ENCODE measurements at places on chromosomes 13 and 19. TPM values are rescaled to one million over a fixed set of nuclear protein-coding genes. Genes with fewer than 3 reads are reported as not detected.

Gene TMEM59L
- 4.6 TPM for total RNA-seq

Gene GAS6
- total RNA-seq: 102 TPM

Gene RELB
- 8.4 TPM for total RNA-seq

Gene COMMD6
- 161 TPM for total RNA-seq

DNA sequence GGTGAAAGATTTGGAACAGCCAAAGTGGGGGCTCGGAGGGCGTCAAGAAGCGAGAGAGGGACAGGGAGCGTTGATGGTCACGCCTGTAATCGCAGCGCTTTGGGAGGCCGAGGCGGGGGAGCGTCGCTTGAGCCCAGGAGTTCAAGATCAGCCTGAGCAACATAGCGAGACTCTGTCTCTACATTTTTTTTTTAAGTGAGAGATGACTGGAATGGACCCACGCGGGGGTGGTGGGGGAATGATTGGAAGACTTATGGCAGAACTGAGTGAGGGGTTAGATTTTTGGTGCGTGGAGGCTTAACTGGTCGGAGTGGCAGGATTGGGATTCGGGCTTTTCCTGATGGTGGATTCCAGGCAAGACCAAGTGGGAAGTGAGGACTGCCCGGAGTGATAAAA is 725 bp downstream of the PSMD8 start:
- H3K4me3 ChIP-seq: peak overlapping the region; percentile 99
- peaks cover 19% of the 10 kb centered on the region for H3K4me1 ChIP-seq
- DNase-seq: no peak
- peaks cover 14% of the 10 kb centered on the region for H3K27me3 ChIP-seq

GRCh38 chr19:45249261-45250033 is 1.6 kb upstream of the MARK4 start:
- no peak for DNase-seq
- H3K27me3 ChIP-seq: peaks cover 7% of the 10 kb centered on the region
- H3K36me3 ChIP-seq: no peaks in the 10 kb centered on the region

GRCh38 chr19:19687090-19687489 is 18.5 kb downstream of the ZNF101 start:
- no peaks in the 10 kb centered on the region for H3K4me1 ChIP-seq
- no peak overlapping the region for H3K27ac ChIP-seq
- H3K36me3 ChIP-seq: peaks cover 25% of the 10 kb centered on the region
- H3K27me3 ChIP-seq: no peaks in the 10 kb centered on the region

- H3K4me1 ChIP-seq: peaks cover 11% of the 10 kb centered on the region
- H3K27me3 ChIP-seq: peaks cover 18% of the 10 kb centered on the region
- H3K4me3 ChIP-seq: no peak overlapping the region
- DNase-seq: no peak
These were observed 36.5 kb upstream of the TSHZ3 start for GRCh38 chr19:31385744-31386143.

- no peak overlapping the region for H3K27ac ChIP-seq
- H3K36me3 ChIP-seq: no peaks in the 10 kb centered on the region
- no peaks in the 10 kb centered on the region for H3K27me3 ChIP-seq
- H3K4me3 ChIP-seq: no peak overlapping the region
- no peak for DNase-seq
These were observed 52.2 kb downstream of the TEX26 start for GRCh38 chr13:30984620-30985019.

DNA sequence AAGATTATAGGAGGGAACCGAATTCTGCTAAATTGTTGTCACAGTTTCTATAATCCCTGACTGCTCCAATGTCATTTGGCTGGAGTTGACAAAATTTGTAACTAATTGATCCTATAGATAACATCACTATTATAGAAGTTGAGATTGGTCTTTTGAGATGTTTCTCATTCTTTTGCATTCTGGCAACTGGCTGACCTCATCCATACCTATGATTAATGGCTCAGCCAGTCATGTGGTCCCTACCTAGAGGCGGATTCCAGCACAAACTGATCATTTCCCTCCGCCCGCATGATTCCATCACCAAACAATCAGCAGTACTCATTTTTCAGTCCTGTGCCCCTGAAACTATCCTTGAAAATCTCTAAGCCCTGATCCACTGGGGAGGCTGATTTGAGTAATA is 4.2 kb downstream of the PSG2 start:
- H3K4me1 ChIP-seq: no peaks in the 10 kb centered on the region
- H3K27me3 ChIP-seq: no peaks in the 10 kb centered on the region
- no peak for DNase-seq

DNA sequence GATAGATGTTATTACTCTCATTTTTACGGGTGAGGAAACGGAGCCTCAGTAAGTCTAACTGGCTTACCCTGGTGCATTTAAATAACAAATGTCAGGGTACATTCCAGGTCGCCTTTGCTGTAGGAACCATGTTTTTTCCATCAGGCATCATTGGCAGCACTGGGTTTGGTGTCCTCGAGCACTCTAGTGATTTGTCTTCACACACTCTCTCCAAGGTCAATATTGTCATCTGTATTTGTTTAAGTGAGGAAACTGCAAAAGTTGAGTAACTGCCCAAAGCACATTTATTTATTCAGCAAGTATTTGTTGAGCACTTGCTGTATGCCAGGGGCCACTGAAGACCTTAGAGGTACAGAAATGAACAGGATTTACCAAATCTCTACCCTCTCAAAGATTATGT is 78.6 kb downstream of the DCT start:
- H3K36me3 ChIP-seq: peaks cover 19% of the 10 kb centered on the region
- H3K27ac ChIP-seq: no peak overlapping the region
- H3K4me3 ChIP-seq: no peak overlapping the region
- H3K27me3 ChIP-seq: no peaks in the 10 kb centered on the region

DNA sequence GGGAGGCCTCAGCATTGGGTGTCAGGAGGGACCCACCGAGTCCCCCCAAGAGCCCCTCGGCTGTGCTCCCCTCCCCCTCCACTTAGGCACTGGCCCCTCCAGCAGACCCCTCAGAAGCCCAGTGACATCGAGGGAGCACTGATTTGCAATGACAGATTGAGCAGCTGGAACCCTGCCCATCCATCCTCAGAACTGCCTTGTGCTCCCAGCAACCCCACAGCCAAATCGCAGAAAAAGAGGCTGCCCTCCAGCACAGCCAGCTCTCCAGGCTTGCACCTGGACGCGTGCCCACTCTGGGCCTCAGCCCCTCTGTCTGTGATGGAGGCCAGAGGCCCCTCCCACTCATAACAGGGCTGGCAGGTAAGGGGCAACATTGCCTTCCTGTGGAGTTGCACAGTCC is 123.2 kb upstream of the VSTM2B start:
- no peaks in the 10 kb centered on the region for H3K36me3 ChIP-seq
- no peak overlapping the region for H3K4me3 ChIP-seq
- H3K4me1 ChIP-seq: peaks cover 8% of the 10 kb centered on the region
- no peak overlapping the region for H3K27ac ChIP-seq
- H3K27me3 ChIP-seq: peaks cover 17% of the 10 kb centered on the region
- DNase-seq: no peak

GRCh38 chr13:73129023-73129422 is 70.2 kb downstream of the KLF5 start:
- H3K27me3 ChIP-seq: no peaks in the 10 kb centered on the region
- no peak overlapping the region for H3K27ac ChIP-seq
- no peak for DNase-seq
- peaks cover 3% of the 10 kb centered on the region for H3K36me3 ChIP-seq
- H3K4me1 ChIP-seq: no peaks in the 10 kb centered on the region

GRCh38 chr13:46184277-46184699 is 2.3 kb upstream of the LCP1 start:
- no peak overlapping the region for H3K4me3 ChIP-seq
- no peaks in the 10 kb centered on the region for H3K36me3 ChIP-seq
- no peaks in the 10 kb centered on the region for H3K27me3 ChIP-seq
- DNase-seq: no peak
